Right ventricle myocardium superior (tissue), 1 donor: ENCODE measurements at places on chromosomes 7 and 10. TPM values are rescaled to one million over a fixed set of nuclear protein-coding genes. Genes with fewer than 3 reads are reported as not detected.
A peak's percentile ranks its signal among the peaks of the same experiment; 100 is the strongest.

GRCh38 chr10:34912771-34913170, 97.7 kb upstream of the PARD3 start:
- DNase-seq = no peak

The LEP gene
- total RNA-seq = 0.86 TPM

DNA sequence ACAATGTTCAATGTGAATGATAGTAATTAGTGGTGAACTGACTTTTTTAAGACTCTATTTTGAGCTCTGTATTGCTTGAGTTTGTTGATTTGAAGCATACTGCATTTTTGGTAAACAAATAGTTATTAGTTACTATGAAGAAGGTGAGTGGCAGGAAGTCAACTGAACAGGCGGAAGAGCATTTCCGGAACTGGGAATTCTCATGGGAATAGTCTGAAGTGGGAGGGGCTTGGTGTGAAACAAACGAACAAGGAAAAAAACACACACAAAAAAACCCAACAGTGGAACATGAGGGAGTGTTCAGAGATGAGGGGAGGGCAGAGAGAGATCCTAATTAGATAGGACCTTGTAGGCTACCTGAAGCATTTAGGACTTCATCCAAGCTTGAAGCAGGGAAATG, 43.9 kb upstream of the C1QL3 start:
- no peak for DNase-seq

The COL13A1 gene
- total RNA-seq = 0.89 TPM

DNA sequence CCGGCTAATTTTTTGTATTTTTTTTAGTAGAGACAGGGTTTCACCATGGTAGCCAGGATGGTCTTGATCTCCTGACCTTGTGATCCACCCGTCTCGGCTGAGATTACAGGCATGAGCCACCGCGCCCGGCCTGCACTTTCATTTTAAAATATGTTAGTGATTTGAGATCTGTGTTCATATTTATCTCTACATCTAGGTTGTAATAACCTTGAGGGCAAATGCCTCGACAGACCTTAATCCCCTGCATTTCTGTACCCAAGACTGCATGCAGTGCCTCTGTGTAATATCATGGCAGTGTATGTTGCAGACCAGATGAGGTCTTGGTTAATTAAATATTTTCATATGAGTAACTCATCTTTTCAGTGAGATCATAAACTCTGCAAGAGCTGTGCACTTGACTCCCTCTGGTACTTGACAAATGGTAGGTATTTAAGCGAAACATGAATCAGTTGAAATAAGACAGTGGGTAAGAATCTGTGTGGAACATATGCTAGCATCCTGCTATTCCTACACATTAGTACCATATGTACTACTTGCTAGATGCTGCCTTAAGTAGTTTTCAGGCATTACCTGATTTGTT, 673.9 kb upstream of the ANKRD30A start:
- DNase-seq = no peak

DNA sequence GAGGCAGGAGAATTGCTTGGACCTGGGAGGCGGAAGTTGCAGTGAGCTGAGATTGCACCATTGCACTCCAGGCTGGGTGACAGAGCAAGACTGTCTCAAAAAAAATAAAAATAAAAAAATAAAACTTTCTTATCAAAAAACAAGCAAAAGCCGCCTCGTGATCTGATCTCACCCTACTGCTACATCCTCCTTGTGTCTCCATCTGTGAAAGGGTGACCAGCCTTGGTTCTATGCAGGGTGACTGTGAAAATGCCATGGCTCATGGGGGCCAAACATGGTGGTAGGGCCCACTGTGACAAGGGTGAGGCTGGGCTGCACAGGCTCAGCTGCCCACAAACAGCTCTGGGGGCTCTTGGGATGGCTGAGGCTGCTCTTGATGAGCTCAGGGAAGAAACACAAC, 968 bp upstream of the OPN4 start:
- DNase-seq = no peak

GRCh38 chr7:114979388-114979787, 57.5 kb downstream of the MDFIC start:
- peak; percentile 40 for DNase-seq

- no peak for DNase-seq
These were observed 10.8 kb downstream of the KLF6 start for GRCh38 chr10:3774018-3774813.

DNA sequence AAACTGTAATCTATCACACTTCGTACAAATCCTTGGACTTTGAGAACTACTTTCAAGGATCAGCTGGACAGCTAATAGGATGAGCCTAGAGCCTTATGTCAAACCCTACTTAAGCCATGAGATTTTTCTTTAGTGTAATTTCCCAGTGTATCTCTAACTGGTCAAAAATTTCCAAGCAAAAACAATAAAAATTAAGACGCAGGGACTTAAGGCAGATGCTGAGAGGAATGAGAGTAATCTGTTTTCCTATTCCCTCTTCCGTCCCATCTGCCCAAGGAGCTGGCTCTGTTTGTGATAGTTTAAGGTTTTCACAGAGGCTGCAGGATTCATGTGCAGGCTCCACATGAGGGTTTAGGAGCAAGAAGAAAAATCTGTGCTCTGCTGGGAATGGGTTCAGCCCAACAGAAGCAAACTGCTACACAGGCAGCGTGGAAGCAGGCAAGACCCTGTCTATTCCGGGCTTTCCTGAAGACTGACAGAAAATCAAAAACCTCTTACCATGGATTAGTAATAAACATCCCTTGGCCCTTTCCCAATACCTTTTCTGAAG, 62.2 kb downstream of the ARMH3 start:
- DNase-seq = no peak
